Stimulated activated CD4-positive, alpha-beta T cell treated with anti-CD3 and anti-CD28 coated beads, Interleukin-2, amount 100 ng/mL, for 48 hours (primary cell): ENCODE measurements at places on chromosomes 12 and 14.

- no peak for DNase-seq
Observed at GRCh38 chr12:130776857-130777339, 60.8 kb upstream of the RIMBP2 start.

DNA sequence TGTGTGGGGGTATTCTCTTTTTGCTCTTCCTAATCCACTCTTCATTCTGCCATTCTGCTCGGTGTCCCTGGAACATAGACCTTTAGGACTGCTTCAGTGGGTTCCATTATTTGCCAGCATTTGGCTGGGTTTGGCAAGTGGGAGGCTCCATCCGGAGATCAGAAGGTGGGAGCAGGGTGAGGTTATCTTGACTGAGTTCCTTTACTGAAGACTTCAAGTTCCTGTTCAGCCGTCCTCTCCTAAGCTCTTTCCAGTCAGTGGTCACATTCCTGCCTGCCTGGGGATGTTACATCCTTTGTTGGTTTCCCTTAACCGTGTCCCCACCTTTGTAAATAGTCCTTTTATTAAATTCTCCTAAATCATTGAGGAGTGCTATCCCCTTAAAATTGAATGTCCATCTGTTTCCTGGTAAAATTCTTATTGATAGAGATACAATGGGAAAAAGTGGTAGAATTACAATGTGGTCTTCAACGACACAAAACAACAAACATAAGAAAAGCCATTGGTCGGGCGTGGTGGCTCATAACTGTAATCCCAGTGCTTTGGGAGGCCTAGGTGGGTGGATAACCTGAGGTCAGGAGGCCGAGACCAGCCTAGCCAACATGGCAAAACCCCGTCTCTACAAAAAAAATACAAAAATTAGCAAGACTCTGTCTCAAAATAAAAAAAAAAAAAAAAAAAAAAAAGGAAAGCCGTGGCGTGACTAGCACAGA, 5.0 kb upstream of the MIA2 start:
- peak; percentile 21 for DNase-seq

GRCh38 chr12:108237272-108237671, 101.8 kb downstream of the CMKLR1 start:
- DNase-seq: no peak

- no peak for DNase-seq
Observed at GRCh38 chr12:41983394-41983793, 161.3 kb downstream of the GXYLT1 start.

DNA sequence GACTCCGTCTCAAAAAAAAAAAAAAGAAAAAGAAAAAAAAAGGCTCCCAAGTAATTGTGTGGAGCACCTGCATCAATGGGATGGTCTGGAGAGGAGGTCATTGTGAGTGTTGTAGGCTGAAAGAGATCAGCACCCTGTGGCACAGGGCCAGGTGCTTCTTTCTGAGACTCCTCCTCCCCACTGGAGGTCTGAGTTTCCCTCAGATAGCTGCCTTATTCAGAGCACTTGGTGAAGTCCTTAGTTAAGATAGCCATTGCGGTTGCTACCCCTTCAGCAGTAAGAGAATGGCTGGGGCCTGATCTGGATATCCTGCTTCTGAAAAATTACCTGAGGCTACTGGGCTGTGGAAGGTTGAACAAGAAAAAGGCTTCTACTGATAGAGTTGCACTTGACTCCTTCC, 69.8 kb downstream of the ANO6 start:
- no peak for DNase-seq

DNA sequence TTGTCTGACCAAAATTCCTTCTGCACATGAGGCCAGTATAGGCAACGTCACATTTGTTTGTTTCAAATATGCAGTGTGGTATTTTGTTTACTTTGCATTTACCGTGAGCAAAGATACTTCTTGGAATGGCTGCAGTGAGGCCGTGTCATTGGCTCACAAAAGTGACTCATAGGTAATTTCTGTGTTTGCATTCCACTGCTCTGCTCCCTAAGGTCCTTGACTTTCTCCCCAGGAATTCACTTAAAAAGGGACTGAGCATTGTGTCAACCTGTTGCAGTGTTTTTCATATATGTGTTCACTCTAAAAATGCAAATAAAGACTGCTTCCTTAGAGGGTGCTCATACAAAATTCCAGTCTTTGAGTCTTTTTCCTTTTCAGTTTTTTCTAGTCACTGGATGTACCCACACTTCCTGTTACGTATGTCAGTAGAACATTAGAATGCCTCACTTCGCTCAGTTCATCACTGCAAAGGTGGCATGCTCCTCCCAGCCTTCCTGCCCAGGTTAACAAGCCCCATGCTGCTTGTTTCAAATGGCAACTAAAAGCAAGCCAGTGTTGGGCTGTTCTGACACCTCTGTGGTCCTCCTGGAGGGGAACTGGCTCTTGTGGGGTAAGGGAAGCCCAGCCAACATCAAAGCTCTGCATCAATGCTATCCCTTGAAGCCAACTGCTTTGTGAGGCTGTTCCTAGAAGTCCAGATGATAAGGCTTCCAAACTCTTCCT, 9.1 kb downstream of the C12orf76 start:
- DNase-seq: no peak

DNA sequence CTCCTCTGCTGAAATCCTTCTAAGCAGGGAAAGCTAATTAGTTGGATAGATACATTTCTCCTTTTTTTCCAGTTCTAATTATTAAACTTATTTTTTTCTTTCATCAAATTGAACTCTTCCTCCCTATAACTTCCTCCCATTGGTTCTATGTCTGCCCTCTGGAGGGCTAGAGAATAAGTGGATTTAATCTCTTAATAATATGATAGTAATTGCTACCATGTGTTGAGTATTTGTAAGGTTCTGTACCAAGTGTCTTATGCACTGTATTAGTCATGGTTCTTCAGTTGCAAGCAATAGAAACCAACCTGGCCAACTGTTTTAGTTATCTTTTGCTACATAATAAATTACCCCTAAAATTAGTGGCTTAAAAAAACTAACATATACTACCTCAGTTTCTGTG, 190.5 kb upstream of the PLXNC1 start:
- no peak for DNase-seq

- no peak for DNase-seq
Observed at GRCh38 chr14:34710744-34711143, 3.6 kb downstream of the CFL2 start.

- no peak for DNase-seq
Observed at GRCh38 chr12:29563071-29563470, 65.6 kb upstream of the OVCH1 start.

DNA sequence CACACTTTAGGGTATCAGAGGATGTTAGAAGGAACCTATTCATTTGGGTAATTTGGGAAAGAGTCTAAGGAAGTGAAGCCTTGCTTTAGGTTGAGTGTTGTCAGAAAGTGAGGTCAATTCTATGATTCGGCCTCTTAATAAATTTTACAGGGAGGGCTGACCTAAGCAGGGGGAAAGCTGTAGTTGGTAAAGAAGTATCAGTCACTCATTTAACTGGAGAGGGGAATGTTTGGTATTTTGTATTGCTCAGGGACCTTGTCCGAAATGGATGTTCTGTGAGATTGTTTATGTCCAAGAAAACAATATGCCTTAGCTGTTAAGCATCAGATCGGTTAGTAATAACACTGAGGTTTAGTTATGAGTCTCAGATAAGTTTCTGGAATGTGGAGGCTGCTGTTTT, 7.3 kb downstream of the CAND1 start:
- no peak for DNase-seq

- DNase-seq: no peak
Observed at GRCh38 chr14:65042731-65043372, 56.2 kb downstream of the FNTB start.

DNA sequence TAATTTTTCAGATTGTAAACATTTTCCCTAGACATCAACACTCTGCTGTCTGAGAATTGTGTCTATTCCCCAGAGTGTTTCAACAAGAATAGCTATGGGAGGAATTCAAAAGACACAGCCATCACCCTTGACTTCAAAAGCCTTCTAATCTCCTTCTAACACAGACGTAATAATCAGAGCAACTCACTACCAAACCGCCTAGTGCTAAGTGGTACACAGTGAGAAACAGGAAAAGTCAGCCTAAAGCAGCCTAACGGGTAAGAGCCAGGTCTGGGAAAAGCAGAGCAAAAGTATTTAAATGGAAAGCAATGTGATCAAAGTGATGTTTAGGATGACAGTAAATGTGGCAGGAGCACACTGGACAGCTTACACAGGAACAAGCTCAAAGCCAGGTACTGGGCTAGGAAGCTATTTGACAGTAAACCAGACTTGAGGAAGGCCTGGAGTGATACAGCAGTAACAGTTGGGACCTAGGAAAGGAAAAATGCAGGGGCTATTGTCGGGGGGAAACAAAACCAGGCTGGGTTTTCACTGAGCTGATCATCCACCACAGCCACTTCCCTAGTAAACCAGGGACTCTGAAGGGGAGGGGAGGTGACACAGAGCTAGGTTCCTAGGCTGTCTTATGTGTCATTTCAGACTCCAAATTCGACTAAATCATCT, 29.4 kb downstream of the CORO1C start:
- DNase-seq: no peak

DNA sequence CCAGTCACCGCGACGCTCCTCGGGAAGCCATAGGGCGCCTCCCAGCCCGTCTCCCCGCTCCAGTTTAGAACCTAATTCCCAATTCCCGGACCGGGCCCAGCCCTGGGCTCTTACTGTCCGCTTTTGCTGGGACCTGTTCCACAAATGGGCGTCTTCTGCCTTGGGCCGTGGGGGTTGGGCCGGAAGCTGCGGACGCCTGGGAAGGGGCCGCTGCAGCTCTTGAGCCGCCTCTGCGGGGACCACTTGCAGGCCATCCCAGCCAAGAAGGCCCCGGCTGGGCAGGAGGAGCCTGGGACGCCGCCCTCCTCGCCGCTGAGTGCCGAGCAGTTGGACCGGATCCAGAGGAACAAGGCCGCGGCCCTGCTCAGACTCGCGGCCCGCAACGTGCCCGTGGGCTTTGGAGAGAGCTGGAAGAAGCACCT, 797 bp downstream of the UNG start:
- no peak for DNase-seq

- no peak for DNase-seq
Observed at GRCh38 chr12:110804406-110804805, 42.4 kb upstream of the CCDC63 start.

GRCh38 chr12:65778258-65779090, 45.8 kb upstream of the HMGA2 start:
- no peak for DNase-seq

- peak; percentile 25 for DNase-seq
Observed at GRCh38 chr12:24719293-24719721, 229.6 kb downstream of the BCAT1 start.

DNA sequence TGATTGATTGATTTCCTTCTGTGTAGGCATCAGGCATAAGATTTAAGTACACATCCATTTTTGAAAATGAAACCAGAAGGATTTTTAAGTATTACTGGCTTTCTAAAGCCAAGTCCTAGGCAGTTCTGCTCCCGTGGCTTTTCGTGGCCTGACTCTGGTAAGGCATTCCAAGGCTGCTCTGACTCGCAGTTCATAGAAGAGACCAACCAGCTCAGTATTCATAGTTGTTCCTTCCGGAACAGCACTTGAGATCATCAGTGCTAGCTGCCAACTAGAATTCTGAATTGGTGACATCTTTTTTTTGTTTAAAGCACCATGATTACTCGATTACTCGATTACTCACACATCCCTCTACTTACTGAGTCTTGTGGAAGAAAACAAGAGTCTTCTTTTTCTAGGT, 25.9 kb downstream of the SUDS3 start:
- DNase-seq: no peak

GRCh38 chr14:80549141-80549540, 337.8 kb upstream of the DIO2 start:
- DNase-seq: no peak

GRCh38 chr12:91072931-91073330, 15.1 kb upstream of the KERA start:
- no peak for DNase-seq

GRCh38 chr14:36057452-36058116, 118.9 kb downstream of the PTCSC3 start:
- DNase-seq: no peak
